GM12878 (cell line): ENCODE measurements at places on chromosomes 4 and X. TPM values are rescaled to one million over a fixed set of nuclear protein-coding genes. Genes with fewer than 3 reads are reported as not detected.

GRCh38 chr4:89284828-89285227 is 22.8 kb downstream of the GPRIN3 start:
- no peak for DNase-seq

- DNase-seq: no peak
Measured at GRCh38 chr4:141306331-141306730, 85.6 kb downstream of the ZNF330 start.

- peak; percentile 11 for DNase-seq
Measured at GRCh38 chrX:66408507-66408906, 230.4 kb downstream of the EDA2R start.

POU4F2 gene
- not detected in 2 replicates for total RNA-seq

TCP11X2 gene
- total RNA-seq: not detected in 2 replicates

- DNase-seq: peak; percentile 28
Measured at GRCh38 chr4:104519588-104519987, 24.9 kb upstream of the CXXC4 start.

NAT8L gene
- 0.19 and 0.31 TPM in 2 replicates for total RNA-seq

- no peak for DNase-seq
Measured at GRCh38 chr4:55730280-55730931, 89.2 kb upstream of the EXOC1L start.

GRCh38 chr4:43341741-43342140 is 449.2 kb downstream of the GRXCR1 start:
- DNase-seq: no peak

GRCh38 chrX:135009838-135010237 is 12.5 kb downstream of the RTL8B start:
- DNase-seq: no peak

- DNase-seq: no peak
Measured at GRCh38 chr4:15005474-15006115, 3.3 kb downstream of the CPEB2 start.

GRCh38 chr4:99848591-99849001 is 32.0 kb downstream of the DAPP1 start:
- DNase-seq: peak; percentile 68

- DNase-seq: no peak
Measured at GRCh38 chrX:8272821-8273220, 101.8 kb upstream of the VCX2 start.

MSX1 gene
- total RNA-seq: 0.18 and 0.24 TPM in 2 replicates

DNA sequence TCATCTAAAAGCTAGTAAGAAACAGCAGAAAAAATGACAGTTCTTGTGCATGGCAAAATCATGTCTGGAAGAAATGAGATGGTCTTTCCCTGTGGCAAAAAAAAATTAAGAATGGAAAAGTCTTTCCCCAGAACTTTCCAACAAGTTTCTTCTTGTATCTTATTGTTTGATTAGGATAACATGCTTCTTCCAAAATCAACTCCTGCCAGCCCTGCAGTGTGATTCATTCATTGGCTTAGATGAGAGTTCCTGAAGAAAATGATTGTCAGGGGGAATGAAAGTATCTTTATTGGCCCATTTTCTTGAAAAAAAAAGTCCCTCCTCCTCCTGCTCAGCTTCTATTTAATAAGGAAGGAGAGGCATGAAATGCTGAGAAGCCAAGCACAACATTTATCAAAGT is 407.7 kb downstream of the ARAP2 start:
- no peak for DNase-seq

DNA sequence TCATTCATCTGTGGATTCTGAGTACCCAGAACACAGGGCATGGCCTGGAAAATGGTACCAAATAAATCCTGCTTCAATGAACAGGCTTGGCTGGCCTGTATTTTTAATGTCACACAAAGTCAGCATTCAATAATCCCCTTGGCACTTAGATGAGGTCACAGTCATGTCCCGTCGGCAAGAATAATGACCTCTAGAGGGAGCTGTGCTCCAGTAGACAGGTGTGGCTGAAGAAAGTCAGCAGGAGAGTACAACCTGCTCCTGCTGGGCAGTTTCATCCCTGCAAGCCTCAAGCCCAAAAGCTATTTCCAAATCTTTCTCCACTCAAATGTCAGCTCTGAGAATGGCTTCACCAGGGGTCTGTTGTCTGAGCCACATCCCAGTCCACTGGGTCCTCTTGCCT is 404.0 kb upstream of the F9 start:
- DNase-seq: no peak

FAM9C gene
- not detected in 2 replicates for total RNA-seq

DNA sequence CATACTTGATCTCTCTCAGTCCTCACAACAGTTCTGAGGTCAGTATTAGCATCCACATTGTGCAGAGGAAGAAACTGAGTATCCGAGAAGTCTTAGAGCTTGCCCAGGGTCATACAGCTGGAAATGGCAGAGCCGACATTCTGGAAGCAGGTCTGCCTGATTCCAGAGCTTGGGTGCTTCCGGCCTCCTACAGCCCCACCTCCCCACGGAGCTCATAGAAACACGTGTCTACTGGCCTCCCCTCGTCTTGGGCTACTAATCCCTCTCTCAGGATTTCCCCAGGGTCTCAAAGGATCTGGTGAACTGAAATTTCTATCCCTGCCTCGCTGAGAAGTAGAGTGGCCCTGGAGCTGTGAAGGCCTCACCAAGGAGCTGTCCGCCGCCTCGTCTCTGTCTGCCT is 12.0 kb upstream of the KDM5C start:
- DNase-seq: no peak

DNA sequence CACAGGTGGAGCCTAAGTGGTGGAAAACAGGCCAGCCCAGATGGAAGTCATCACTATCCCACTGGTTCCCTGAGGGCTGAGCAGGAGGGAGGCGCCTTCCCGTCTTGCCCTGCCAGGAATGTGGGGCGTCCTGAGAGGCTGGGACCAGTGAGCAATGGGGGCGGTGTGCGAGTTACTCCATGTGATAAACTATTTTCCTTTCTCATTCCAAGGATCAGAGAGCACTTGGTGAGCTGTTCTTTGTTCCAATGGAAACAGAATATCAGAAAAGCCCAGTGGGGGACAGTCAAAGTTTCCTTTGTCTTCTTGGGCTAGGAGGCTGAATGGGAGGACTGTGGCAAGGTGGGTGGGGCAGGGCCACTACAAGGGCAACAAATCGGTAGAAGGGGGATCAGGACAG is 86.2 kb downstream of the NHSL2 start:
- DNase-seq: no peak

GRCh38 chr4:166501941-166502382 is 628.9 kb downstream of the TLL1 start:
- DNase-seq: no peak

PPP1R2C gene
- total RNA-seq: not detected in 2 replicates

OCIAD1 gene
- total RNA-seq: 89.1 and 90.6 TPM in 2 replicates

- DNase-seq: no peak
Measured at GRCh38 chr4:185396724-185397385, at the start of gene ANKRD37. Gene ANKRD37 (plus strand): TSS chr4:185396841. CDS start chr4:185396924, 83 bp downstream.

DNA sequence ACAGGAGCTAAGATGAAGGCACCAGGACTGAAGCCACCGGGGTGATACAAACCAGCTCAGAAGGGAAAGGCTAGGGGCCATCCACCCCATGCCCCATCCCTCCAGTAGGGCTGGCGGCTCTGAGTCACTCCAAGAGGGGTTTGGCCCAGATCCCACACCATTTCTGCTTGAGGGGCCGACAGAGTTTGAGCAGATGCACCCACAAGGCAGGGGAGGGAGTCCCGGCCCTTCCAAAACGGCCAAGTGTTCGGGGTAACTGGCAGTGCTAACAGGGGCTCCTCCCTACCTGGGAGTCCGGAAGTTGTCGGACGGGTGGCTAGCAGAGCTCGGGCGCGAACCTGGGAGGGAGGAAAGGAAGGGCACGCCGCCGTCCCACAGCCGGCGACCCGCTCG is 412 bp downstream of the SLC10A3 start:
- no peak for DNase-seq

DNA sequence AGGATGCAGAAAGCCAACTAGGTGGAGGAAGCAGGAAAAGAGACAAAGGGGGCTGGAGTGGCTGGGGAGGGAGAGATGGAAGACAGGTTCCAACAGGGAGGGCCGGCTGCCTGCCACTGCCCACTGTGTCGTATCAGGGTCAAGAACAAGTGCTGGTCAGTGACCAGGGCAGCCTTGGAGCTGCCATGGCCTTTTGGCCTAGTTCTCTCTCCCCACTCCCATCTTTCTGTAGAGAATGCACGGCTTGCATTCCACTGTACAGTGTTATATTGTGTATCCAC is 11.9 kb downstream of the L1CAM start:
- DNase-seq: no peak

- no peak for DNase-seq
Measured at GRCh38 chrX:150696331-150696730, 3.1 kb downstream of the MTMR1 start.

EXOC1L gene
- total RNA-seq: not detected in 2 replicates

- no peak for DNase-seq
Measured at GRCh38 chr4:122334828-122335227, 44.0 kb upstream of the ADAD1 start.

- DNase-seq: no peak
Measured at GRCh38 chr4:7630568-7631287, 196.0 kb upstream of the PSAPL1 start.

GRCh38 chrX:64456828-64457227 is 61.6 kb upstream of the MTMR8 start:
- DNase-seq: no peak

RGN gene
- total RNA-seq: 0.13 and 0.15 TPM in 2 replicates
